Stimulated activated CD4-positive, alpha-beta T cell treated with anti-CD3 and anti-CD28 coated beads, Interleukin-4, amount 100 ng/mL, for 24 hours (primary cell): ENCODE measurements at places on chromosomes 4 and X.

DNA sequence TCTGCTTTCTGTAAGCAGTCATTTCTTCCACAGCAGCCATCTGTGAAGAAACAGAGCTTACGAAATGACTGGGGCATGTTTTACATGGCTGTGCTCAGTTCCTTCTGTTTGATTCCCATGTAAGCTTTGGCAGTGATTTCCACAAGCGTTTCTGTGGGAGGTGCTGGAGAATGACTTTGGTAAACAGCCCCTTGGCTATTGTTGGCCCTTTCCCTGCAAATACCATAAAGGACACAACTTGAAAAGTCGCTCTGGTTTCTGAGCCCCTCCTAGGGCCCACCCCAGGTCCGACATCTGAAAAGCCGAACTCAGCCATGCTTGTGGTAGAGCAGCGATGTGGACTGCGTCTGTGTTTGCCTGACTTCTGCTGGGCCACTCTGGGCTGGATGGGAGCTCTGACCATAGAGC, 3.7 kb downstream of the LIMCH1 start:
- DNase-seq, result no peak

- DNase-seq, result no peak
Observed at GRCh38 chr4:101807351-101807750, 16.8 kb downstream of the BANK1 start.

DNA sequence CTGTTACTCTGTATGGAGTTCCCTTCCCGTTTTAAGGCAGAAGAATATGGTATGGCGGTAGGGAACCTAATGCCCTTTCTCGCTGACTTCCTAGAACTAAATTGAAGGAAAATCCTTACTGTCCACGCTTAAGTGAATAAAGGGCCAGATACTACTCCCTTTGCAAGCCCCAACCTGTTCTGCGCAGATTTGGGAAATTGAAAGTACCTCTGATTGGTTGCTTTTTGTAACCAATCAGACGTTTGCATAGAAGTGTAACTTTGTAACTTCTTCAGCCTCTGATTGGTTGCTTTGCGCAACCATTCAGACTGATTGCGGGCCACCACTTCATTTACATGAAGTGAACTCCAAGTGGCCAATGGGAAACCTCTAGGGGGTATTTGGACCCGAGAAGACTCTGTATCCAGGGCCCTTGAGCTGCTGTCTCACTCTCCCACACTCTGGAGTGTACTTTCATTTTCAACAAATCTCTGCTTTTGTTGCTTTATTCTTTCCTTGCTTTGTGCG, 1.2 kb upstream of the TMEM33 start:
- no peak for DNase-seq

- DNase-seq, result no peak
Observed at GRCh38 chr4:29459926-29460325, 1260.2 kb upstream of the PCDH7 start.

DNA sequence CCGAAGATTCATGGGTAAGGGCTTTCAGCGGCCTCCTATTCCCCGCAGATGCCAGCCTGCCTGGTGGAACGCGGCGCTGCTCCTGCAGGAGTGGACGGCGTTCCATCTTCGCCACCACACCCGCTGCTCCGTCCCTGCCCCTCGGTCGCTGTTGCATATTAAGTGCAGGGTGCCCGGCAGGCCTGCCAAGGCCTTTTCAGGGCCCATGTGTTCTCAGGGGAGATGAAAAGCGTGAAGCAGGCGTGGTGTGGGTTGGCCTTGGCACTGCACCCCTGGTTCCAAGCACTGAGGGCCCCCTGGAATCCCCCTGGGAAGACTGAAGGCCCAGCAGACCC, 52.0 kb downstream of the SORCS2 start:
- no peak for DNase-seq

DNA sequence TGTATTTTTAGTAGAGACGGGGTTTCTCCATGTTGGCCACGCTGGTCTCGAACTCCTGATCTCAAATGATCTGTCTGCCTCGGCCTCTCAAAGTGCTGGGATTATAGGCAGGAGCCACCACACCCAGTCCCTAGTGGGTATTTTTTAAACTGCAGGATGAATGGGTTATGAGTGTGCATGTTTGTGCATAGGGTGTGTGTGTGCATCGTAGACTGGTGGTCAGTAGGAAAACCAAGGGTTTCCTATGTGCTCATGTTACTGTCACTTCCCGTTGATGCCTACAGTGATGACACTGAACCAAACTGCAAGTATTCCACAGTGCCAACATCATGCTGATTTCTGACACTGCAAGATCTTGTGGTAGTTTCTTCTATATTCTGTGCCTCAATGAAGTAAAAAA, 41.1 kb downstream of the DDIT4L start:
- no peak for DNase-seq

- no peak for DNase-seq
Observed at GRCh38 chr4:157994863-157995262, 178.0 kb downstream of the GASK1B start.

DNA sequence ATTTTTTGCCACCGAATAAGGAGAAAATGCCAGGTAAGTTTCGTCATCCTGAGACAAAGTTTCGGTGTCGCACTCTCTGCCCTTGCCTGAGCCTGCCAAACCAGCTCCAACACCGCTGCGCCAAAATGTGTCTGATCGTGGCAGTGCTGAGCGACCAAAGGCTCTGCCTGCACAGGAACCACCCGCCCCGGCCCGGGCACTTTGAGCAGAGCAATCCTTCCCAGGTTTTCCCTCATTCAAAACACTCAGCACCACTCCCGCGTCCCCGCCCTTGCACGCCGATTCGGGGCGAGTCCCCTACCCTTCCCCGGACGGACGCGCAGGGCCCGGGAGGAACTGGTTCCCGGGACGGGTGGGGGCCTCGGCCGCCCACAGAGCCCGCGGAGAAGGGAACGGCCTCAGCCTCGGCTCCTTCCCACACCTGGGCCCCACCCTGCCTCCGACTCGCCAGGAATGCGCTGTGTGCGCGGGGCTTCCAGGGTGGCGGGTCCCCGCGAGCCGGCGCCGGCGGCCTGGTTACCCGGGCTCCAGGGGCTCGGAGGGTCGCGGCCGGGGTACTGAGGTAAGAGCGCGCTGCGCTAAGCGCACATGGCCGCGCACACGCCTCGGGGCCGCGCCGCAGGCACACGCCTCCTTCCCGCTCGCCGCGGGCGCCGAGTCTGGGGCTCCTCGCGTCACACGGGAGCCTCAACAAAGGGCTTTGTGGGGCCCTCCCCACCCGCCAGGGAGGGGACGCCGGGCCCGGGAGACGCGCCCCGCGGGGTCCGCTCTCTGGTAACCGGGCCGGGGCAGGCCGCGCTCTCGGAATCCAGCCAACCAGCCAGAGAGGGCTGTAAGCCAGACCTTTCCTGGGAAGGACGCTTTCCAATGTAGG, at the start of gene C4orf36:
Gene C4orf36 (minus strand): TSS at position 661 of the 874 bp plus-strand sequence. CDS start 902 bp downstream, outside the sequence.
- peak; percentile 23 for DNase-seq

- DNase-seq, result no peak
Observed at GRCh38 chrX:128928636-128929035, 594.7 kb downstream of the SMARCA1 start.

- DNase-seq, result no peak
Observed at GRCh38 chr4:31045724-31046318, 325.7 kb downstream of the PCDH7 start.

DNA sequence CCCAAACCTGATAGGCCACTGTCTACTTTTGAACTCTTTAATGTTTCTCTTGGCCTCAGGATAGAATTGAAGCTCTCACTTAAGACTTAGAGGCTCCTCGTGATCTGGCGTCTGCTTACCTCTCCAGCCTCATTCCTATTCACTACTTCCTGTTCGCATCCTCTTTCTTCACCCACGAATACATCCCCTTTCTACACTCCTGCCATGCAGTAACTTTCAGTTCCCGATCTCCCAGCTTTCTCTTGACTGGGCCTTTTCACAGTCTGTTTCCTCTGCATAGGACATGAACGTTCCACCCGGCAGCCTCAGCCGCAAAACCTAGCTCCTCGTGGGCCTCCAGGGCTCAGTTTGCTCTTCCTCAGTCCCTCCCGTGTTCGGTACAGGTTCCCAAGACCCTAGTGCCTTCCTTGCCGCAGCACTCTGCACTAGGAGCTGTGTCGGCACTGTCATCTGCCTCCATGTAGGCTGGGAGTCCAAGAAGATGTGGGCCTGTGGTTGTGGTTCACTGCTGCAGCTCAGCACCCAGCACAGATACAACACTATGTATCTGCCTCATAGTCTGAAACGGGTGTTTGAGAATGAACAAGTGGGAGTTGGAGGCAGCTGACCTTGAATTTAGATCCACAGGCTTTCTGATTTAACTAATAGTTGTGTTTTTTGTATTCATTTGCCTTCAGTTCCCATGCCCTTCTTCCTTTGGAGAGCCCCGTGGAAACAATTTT, 15.8 kb downstream of the RPL39 start:
- no peak for DNase-seq

- no peak for DNase-seq
Observed at GRCh38 chr4:81389720-81390119, 82.0 kb downstream of the RASGEF1B start.

DNA sequence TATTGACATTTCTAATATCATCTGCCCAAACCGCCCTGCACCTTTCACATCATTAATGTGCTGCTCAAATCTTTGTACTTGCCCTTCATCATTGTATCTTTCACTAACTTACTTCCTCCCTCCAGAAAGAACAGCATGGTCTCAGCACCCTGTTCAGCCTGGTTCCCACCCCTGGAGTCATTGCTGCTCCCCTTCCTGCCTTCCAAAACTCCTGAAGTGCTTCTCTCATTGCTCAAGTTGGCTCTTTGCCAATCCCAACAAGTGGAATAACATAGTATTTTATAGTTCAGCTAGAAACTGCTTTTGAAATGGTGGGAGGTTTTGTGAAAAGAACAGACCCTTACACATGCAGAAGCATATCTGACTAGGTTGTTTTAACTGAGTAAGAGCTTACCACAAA, 14.0 kb upstream of the TTC29 start:
- DNase-seq, result no peak

GRCh38 chrX:148229801-148230303, 248.7 kb downstream of the FMR1NB start:
- DNase-seq, result no peak

DNA sequence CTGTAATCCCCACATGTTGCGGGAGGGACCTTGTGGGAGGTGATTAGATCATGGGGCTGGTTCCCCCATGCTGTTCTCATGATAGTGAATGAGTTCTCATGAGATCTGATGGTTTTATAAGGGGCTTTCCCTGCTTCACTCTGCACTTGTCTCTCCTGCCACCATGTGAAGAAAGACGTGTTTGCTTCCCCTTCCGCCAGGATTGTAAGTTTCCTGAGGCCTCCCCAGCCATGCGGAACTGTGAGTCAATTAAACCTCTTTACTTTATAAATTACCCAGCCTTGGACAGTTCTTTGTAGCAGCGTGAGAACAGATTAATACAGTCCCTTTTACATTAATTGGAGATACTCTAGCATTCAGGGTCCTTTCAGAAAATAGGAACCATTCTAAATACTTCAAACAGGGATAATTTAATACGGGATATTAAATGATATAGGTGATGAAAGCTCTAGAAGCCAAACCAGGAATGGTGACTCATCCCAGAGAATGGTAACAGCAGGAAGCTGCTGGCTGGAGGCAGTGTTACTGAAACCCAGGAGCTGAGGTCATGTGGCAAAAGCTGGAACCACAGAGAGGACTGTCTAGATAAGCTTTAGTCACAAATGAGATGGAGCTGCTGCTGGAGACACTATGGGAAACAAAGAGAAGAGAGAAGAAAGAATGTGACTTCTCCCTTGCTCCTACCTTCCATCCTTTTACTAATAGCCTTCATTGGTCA, 57.3 kb downstream of the GSTCD start:
- DNase-seq, result no peak

GRCh38 chr4:15917297-15917696, 21.2 kb downstream of the FGFBP1 start:
- DNase-seq, result no peak

DNA sequence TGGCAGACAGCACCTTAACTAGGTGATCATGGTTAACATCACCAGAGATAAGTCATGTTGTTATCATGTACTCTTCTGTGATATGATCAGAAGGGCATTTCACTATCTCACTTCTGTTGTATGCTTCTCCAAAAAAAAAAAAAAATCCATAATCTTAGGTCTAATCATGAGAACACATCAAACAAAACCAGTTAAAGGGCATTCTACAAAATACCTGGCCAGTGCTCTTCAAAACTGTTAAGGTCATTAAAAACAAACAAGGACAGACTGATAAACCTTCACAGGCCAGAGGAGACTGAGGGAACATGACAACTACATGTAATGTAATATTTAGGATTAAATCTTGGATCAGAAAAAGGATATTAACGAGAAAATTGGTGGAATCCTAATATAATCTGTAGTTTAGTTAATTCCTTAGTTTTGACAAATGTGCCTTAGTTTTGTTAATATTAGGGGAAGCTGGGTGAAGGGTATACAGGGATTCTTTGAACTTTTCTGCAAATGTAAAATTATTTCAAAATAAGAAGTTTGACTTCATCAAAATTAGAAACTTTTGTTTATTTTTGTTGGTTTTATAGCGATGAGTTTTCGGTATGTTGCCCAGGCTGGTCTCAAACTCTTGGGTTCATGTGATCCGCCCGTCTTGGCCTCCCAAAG, 18.0 kb downstream of the RBM10 start:
- no peak for DNase-seq

DNA sequence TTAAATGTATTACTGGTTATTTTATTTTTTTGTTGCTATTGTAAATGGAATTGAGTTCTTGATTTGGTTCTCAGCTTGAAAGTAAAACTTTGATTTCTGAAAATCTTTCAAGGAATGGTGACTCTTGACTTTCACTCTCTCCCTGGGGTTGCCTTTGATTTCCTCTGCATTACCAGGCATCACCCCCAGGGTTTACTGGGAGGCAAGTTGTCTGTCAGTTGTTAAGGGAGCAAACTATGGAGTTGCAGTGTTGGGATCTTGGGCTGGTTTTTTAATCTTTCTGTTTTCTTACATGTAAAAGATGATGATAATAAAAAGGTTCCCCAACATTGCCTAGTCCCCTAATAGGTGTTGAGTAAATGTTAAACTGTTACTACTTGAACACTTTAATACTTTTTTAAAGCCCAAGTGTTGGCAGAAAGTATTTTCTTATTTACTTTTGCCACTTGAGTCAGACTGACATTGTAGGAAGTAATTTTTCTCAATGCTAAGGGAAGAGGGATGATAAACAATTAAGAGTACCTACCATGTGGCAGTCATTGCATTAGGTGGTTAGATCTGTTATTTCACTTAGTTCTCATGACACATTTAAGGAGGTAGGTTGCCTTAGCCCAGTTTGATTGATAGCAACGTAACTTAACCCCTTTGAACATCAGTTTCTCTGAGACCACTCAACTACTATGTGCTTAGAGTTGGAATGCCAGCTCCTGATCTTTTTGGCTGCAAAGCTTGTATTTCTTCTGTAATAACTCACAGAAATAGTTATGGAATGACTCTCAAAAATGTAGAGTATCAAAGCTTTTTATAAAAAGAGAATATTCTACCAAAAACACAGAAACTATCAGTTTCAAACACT, 67.1 kb downstream of the DCLK2 start:
- DNase-seq, result no peak

- peak; percentile 20 for DNase-seq
Observed at GRCh38 chr4:47531241-47531953, 46.3 kb downstream of the ATP10D start.

DNA sequence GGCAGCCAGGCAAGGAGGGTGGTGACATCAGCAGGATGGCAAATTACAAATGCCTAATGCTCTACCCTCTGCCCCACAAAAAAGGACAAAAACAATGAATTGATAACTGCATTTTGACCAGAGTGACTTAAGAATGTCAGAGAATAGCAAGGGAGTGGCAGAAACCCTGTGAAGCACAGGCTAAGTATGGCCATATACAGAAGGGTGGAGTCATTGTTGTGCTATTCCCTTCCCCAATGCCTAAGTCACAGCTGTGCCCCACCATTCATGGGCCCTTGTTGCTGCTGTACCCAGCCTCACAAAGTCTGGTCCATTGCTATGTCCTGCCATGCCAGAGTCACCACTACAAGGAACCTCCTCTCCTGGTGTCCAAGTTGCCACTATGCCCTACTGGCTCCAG, 123.1 kb downstream of the NEK1 start:
- no peak for DNase-seq
